ENCODE measurements at places on chromosomes 2 and 18.
A peak's percentile ranks its signal among the peaks of the same experiment; 100 is the strongest.

DNA sequence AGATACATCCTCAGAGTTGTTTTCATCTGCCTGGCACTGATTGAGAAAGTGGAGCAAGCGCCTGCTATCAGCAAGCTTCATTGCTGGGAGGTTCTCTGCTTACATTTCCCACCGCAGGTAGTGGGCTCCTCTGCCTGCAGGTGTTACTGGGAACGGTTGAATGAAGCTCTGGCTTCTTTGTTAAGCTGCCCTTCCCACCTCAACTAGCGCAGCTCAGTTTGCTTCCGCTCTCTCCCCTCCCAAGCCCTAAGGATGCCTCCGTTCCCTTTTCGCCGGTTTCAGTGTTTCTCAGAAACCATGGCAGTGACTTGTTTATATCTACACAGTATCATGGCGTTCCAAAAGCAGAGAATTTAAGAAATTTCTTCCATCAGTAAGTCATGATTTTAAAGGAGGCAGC lies 72.2 kb upstream of the B3GNT7 start:
- DNase-seq, result peak; percentile 32

GRCh38 chr2:42029171-42029570 lies 18.6 kb upstream of the PKDCC start:
- DNase-seq, result no peak

- DNase-seq, result no peak
Measured at GRCh38 chr2:100146657-100146960, 4.2 kb upstream of the AFF3 start.

DNA sequence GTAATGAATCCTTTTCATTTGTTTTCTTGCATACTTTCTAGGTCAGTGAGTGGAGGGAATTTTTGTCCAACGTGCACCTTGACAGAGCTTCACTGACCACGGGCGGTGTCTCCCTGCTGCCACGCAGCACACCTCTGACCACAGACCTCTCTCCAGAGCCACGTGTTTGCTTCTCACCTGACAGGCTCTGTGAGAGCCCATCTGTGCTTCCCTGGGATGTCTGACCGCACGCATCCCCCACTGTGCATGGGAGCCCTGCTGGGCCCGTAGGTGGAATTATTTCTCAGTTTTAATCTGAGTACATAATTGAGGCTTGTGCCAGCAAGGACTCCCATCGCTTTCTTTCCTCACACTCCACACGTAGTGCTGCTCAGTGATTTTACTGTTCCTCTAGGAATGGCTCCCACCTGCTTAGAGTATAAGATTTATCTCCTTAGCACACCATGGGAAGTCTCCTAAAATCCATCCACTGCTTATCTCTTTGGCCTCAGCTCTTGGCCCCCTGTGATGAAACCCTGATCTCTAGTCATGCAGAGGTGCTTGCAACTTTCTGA lies 482.6 kb downstream of the TSN start:
- no peak for DNase-seq

- no peak for DNase-seq
Measured at GRCh38 chr2:187129868-187130267, 280.9 kb upstream of the ZSWIM2 start.

DNA sequence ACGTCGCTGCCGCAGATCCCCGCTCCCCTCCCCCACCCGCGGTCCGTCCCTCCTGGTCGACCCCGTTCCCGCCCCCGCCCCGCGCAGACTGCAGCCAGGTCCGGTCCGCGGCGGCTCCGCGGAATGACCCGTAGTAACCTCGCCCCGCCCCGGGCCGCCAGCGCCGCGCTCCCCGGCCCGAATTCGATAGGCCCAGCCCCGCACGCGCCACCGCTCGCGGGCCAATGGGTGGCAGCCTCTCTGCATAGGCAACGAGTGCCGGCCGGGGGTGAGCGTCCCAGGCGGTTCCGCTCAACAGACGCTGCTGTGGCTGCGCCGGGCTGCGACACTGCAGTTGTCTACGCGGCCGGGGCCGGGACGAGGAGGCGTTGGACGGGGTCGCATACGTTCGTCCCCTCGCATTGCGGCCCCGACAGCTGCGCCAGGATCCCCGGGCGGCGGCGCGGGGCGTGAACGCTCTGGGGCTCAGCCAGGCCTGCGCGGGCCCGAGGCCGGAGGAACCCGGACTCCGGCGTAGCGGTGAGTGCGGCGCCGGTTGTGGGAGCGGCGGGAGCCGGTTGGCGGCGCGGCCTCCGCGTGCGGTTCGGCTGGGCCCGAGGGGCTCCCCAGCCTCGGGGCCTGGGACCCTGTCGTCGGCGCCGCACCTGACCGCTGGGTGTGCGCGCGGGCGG lies at the start of gene ACSL3:
Gene ACSL3 (plus strand): TSS at position 297 of the 671 bp plus-strand sequence. CDS start 47,737 bp downstream, outside the sequence.
- peak; percentile 98 for DNase-seq

- no peak for DNase-seq
Measured at GRCh38 chr2:14756981-14757657, 124.6 kb downstream of the LRATD1 start.
